Uterus (tissue), 4 donors: ENCODE measurements at places on chromosomes 2 and 18. TPM values are rescaled to one million over a fixed set of nuclear protein-coding genes. Genes with fewer than 3 reads are reported as not detected.

CAVIN2 gene
- 114 TPM for total RNA-seq

GRCh38 chr2:229980431-229981184, 58.3 kb downstream of the FBXO36 start:
- DNase-seq: peak; percentile 78

DNA sequence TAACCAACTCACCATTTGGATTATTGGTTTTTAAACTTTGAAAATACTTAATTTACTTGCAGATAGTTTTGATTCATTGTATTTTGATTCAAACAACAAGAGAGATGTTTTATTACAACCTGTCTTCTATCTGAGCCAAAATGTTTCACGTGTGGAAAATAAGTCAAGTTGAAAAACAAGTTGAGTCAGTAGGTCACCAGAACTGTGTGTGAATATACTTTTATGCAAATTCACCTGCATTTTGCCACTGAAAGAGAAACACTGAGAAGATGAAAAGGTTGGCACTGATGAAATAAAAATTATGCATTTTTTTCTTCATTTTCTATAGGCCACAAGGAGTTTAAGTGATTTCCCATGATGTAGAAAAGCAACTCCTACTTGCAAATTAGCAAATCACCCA, 68.3 kb downstream of the ICOS start:
- DNase-seq: no peak

CLIP4 gene
- 38.2 TPM for total RNA-seq

ANKRD30B gene
- total RNA-seq: not detected

- no peak for DNase-seq
These were observed 93.9 kb downstream of the SPTBN1 start for GRCh38 chr2:54549917-54550518.

DNA sequence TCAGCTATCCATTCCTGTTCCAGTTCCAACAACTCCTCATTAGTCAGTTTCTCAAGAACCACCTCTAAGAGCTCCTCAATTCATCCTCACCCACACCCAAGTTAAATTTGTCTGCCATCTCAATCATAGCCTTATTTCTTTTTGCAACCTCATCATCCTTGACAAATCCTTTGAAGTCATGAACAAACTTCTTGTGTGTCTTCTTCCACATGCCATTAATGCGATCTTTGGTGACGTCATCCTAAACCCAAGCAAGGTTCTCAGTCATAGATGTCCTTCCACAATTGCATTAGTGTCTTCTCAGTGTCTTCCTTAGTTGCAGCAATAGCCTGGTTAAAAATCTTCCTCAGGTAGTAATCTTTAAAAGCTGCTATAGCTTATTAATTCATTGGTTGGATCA, 71.2 kb upstream of the FSIP2 start:
- DNase-seq: no peak

DNA sequence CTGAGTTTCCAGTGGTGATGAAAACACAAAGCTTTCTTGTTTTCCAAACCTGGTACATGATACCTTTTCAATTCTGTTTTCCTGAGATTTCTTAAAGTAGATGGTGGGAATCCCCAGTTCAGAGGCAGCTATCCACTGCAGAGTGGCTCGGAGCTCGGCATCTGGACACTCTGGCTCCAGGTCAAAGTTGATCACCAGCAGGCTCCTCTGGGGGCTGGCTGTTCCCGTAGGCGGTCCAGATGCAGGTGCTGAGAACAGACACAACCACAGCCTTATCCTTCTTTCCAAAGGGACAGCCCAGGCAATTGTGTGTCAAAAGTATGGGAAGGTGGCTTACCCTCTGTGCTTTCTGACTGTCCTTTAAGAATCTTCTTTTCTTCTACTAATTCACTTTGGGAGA, 119.5 kb downstream of the DAW1 start:
- DNase-seq: no peak

STK39 gene
- total RNA-seq: 13.9 TPM

DNA sequence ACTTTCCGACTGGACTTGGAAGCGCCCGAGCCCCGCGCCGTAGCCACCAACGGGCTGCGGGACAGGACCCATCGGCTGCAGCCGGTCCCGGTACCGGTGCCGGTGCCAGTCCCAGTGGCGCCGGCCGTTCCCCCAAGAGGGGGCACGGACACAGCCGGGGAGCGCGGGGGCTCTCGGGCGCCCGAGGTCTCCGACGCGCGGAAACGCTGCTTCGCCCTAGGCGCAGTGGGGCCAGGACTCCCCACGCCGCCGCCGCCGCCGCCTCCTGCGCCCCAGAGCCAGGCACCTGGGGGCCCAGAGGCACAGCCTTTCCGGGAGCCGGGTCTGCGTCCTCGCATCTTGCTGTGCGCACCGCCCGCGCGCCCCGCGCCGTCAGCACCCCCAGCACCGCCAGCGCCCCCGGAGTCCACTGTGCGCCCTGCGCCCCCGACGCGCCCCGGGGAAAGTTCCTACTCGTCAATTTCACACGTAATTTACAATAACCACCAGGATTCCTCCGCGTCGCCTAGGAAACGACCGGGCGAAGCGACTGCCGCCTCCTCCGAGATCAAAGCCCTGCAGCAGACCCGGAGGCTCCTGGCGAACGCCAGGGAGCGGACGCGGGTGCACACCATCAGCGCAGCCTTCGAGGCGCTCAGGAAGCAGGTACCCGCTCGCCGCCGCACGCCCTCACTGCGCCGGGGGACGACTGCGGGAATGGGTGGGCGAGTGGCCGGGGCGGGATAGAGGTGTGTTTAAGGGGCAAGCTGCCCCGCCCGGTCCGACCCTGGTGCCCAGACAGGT, 713 bp downstream of the ATOH8 start:
- peak; percentile 51 for DNase-seq

DNA sequence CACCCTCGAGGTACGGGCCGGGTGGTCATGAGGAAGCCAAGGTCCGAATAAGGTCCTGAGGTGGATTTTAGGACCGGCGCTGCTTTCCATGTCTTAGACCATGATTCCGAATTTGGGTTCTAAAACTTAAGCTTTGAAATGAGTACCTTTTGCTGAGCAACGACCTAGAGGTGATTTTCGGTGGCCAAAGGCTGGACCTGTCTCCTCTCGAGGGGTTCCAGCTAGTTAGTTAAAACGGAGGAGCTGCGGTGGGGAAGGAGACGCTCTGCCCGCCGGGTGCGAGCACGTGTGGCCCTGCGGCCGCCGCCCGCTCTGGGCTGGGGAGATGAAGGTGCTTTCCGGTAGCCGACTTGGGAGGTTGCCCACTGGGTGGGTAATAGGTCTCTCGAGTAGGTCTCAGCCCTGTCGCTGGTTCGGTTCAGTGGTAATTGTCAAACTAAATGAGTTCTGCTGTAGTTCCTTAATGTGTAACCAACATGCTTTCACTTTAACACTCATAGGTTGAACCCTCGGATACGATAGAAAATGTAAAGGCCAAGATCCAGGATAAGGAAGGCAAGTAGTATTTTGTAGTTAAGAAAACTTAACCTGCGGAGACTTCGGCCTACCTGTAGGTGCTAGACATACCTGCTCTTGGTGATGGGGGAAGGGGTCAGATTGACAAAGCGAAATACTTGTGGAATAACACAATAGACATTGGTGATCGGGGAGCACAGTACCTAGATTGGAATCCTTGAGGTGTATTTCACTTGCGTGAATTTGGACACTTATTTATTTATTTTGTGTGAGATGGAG, 572 bp downstream of the RPS27A start:
- peak; percentile 48 for DNase-seq

REG3G gene
- not detected for total RNA-seq

GRCh38 chr2:101307503-101307902, 998 bp downstream of the RNF149 start:
- DNase-seq: no peak
